H1 (cell line): ENCODE measurements at places on chromosomes 6 and 20. TPM values are rescaled to one million over a fixed set of nuclear protein-coding genes. Genes with fewer than 3 reads are reported as not detected.

DNA sequence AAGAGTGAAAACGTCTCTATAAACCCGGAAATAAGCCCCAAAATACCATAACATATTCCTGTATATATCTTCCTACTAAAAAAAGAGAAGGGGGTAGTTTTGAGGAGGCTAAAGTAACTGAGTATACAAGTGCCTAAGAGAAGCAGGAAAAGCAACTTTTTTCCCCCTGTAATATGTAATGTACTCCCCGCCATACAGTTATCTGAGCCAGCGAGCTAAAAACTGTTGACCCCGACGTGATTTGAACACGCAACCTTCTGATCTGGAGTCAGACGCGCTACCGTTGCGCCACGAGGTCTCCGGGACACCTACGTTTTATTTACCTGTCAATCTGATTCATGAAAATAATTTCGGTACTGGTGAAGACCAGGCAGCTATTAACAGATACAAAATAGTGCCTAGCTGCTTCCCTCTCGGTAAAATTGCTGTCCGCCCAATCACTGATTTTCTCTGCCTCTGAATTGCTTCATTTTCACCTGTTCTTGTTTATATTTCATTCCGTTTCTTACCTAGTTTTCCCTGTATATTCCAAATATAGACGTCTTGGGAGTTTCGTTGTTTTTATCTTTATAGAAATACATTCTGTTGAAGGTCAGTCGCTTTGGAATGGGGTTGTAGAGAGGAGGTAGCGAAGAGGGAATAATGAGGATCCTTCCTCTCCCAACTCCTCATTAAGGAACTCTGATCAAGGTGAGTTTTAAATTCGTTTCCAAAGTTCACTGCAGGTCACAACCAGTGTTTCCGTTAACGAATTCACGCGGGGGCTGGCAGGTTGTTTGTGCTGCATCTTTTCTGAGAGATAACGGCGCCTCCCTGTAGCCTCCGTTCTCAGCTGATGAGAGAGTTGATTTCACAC is 33.6 kb upstream of the BTN3A2 start:
- DNase-seq: peak; percentile 82
- peak overlapping the region; percentile 91 for H3K4me3 ChIP-seq
- H3K27me3 ChIP-seq: no peaks in the 10 kb centered on the region

GRCh38 chr6:55994531-55994930 is 119.1 kb upstream of the BMP5 start:
- no peak overlapping the region for H3K27ac ChIP-seq
- no peak for DNase-seq
- no peaks in the 10 kb centered on the region for H3K4me1 ChIP-seq
- H3K36me3 ChIP-seq: no peaks in the 10 kb centered on the region
- H3K27me3 ChIP-seq: no peaks in the 10 kb centered on the region
- no peak overlapping the region for H3K4me3 ChIP-seq

The HSPA1L gene
- polyA plus RNA-seq: 0.78 and 1.00 TPM in 2 replicates

The PI3 gene
- polyA plus RNA-seq: not detected in 2 replicates

- DNase-seq: peak; percentile 98
- H3K4me1 ChIP-seq: no peaks in the 10 kb centered on the region
- H3K36me3 ChIP-seq: no peaks in the 10 kb centered on the region
Measured at GRCh38 chr20:56343861-56344381, 14.9 kb upstream of the FAM210B start.

DNA sequence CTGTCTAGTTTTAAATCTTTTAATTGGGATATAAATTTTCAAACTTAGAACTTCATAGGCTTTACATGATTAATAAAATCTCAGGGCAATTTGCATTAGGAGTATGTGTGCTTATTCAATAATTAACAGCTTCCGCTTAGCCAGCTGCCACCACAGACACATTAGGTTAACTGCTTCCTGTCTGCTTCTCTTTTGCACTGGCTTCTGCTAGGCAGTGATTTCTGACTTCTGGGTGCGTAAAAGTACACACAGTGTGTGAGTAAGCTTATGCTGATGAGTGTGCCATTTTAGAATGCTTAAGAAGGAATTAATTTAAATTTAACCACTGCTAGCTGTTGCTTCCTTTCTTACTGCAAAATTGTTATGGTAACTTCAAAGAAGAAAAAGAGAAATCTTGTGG is 73.9 kb downstream of the F13A1 start:
- no peak for DNase-seq
- H3K36me3 ChIP-seq: no peaks in the 10 kb centered on the region
- no peaks in the 10 kb centered on the region for H3K4me1 ChIP-seq
- H3K4me3 ChIP-seq: no peak overlapping the region

The TLDC2 gene
- polyA plus RNA-seq: 0.20 and 0.29 TPM in 2 replicates

DNA sequence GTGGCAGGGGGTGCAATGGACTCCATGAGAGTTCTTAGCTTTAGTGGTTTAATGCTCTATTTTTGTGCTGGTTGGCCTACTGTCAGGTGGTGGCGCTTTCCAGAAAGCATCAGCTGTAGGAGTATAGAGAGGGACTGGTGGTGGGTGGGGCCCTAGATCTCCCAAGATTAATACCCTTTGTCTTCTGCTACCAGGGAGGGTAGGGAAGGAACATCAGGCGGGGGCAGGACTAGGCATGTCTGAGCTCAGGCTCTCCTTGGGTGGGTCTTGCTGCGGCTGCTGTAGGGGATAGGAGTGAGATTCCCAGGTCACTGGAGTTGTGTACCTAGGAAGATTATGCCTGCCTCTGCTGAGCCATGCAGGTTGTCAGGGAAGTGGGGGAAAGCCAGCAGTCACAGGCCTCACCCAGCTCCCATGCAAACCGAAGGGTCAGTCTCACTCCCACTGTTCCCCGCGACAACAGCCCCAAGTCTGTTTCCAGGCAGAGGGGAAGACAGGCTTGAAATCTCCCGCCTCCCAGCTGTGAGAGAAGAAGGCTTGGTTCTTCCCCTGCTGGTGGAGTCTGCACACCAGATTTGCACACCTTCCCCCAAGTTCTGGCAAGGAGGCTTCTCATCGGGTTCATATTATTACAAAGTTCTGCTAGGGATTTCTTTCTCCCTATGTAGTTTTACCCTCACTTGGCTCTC is 46.7 kb upstream of the PKIB start:
- H3K36me3 ChIP-seq: no peaks in the 10 kb centered on the region
- no peaks in the 10 kb centered on the region for H3K27me3 ChIP-seq
- DNase-seq: no peak
- no peaks in the 10 kb centered on the region for H3K4me1 ChIP-seq
- H3K4me3 ChIP-seq: no peak overlapping the region

The PPP1R3G gene
- 0.03 and 0.06 TPM in 2 replicates for polyA plus RNA-seq

The MACROD2 gene
- polyA plus RNA-seq: 0.70 and 1.8 TPM in 2 replicates

- no peaks in the 10 kb centered on the region for H3K27me3 ChIP-seq
- H3K36me3 ChIP-seq: no peaks in the 10 kb centered on the region
- H3K27ac ChIP-seq: no peak overlapping the region
Measured at GRCh38 chr6:38846844-38847243, 131.7 kb downstream of the DNAH8 start.

DNA sequence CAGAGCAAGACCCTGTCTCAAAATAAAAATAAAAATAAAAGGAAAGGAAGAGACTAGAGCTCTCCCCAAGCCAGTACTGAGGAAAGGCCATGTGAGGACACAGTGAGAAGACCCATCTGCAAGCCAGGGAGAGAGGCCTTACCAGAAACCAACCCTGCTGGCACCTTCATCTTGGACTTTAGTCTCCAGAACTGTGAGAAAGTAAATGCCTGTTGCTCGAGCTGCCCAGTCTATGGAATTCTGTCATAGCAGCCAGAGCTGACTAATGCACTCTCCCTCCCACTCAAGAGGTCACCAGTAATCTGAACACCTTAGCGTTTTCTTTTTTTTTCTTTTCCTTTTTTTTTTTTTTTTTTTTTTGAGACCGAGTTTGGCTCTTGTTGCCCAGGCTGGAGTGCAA is 7.3 kb upstream of the PRPH2 start:
- H3K4me1 ChIP-seq: no peaks in the 10 kb centered on the region
- H3K27me3 ChIP-seq: no peaks in the 10 kb centered on the region
- H3K36me3 ChIP-seq: no peaks in the 10 kb centered on the region
- no peak overlapping the region for H3K4me3 ChIP-seq
- H3K27ac ChIP-seq: no peak overlapping the region
- DNase-seq: no peak

The CPXM1 gene
- 81.9 and 90.9 TPM in 2 replicates for polyA plus RNA-seq

The ARMC2 gene
- polyA plus RNA-seq: 1.6 and 1.7 TPM in 2 replicates

The FAM209B gene
- polyA plus RNA-seq: 0.29 TPM in 1 of 2 replicates, not detected in the other
